H4 (cell line): ENCODE measurements at places on chromosomes 4 and X.

GRCh38 chr4:8016527-8016926 is 76.9 kb upstream of the AFAP1 start:
- no peak for DNase-seq

DNA sequence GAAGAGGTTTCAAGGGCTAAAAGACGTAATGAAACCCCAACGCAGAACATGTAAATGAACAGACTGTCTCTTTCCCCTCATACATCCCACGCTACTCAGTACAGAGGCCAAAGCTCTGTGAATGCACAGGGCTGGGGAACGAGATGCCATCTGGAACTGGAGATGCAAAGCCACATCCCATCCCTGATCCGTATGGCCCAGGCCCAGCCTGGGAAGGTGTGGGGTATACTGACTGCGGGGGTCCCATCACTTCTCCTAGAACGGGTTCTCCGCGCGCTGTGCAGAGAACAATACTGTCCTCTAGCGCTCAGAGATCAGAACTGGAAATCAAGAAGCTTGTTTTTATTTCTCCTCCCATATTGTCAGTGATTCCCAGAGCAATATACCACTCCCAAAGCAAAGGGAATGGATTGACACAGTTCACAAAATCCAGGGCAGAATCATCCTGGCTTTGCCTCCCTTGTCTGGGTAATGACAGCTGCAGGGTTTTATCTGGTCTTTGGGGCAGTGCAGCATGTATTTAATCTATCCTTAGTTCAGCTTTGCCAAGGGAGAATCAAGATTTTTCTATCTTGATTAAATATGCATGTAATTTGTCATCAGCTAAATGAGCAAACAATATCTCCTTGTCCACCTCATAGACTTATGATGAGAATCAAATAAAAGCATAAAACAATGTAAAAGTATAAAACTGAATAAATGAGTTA is 47.3 kb upstream of the TLR3 start:
- peak; percentile 15 for DNase-seq

- no peak for DNase-seq
These were observed 2.3 kb downstream of the CD99 start for GRCh38 chrX:2693113-2694002.

GRCh38 chr4:8853249-8853648 is 18.4 kb downstream of the HMX1 start:
- DNase-seq, result no peak
